ENCODE measurements at places on chromosomes 11 and 22.
A peak's percentile ranks its signal among the peaks of the same experiment; 100 is the strongest.

DNA sequence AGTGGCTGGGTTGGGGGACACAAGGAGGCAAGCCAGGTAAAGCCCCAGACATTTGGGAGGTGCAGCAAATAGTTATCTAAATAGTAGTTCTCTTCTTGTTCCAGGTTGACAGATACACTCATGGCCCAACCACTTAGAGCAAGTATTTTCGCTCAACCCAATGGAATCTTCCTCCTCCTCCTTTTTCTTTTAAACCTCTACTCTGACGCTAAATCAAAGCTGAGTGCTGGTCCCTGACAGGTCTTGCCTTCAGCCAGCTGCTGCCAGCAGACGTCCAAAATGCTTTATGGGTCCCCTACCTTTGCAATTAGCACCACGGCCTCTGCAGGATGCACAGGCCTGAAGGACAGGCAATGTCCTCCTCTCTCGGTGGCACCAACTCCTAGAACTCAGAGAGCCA is 558.5 kb downstream of the MIAT start:
- no peak for DNase-seq

DNA sequence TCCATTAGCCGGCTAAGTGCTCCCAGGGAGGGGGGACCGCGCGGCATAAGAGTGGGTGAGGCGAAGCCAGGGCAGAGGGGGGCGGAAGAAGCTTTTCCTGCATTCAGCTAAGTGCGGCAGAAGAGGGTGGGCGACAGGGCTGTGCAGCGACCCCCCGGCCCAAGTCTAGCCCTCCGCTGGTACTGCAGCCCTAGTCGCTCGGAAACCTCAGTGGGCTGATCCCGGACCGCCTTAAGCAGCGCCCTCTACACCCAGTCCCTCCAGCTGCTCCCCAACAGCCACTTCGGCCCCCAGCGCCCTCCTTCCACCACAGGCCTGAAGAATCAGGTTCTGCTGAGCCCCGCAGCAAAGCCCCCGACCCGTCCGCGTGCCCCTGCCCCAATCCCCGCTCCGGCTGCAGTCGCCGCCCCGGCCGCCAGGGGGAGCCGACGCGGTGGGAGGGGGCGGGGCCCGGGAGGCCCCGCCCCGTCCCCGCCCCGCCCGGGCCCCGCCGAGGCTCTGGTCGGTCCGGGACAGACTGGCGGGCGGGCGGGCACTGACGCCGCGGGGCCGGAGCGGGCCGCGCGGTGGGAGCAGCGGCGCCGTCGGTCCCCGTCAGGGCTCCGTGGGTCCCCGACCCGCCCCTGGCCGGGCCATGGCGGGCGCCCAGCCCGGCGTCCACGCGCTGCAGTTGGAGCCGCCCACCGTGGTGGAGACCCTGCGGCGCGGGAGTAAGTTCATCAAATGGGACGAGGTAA is at the start of gene PLCB3:
Gene PLCB3, plus strand, starts transcription at position 515 of the 737 bp plus-strand sequence. Its CDS starts 120 bp downstream, at position 635.
- no peak for DNase-seq

DNA sequence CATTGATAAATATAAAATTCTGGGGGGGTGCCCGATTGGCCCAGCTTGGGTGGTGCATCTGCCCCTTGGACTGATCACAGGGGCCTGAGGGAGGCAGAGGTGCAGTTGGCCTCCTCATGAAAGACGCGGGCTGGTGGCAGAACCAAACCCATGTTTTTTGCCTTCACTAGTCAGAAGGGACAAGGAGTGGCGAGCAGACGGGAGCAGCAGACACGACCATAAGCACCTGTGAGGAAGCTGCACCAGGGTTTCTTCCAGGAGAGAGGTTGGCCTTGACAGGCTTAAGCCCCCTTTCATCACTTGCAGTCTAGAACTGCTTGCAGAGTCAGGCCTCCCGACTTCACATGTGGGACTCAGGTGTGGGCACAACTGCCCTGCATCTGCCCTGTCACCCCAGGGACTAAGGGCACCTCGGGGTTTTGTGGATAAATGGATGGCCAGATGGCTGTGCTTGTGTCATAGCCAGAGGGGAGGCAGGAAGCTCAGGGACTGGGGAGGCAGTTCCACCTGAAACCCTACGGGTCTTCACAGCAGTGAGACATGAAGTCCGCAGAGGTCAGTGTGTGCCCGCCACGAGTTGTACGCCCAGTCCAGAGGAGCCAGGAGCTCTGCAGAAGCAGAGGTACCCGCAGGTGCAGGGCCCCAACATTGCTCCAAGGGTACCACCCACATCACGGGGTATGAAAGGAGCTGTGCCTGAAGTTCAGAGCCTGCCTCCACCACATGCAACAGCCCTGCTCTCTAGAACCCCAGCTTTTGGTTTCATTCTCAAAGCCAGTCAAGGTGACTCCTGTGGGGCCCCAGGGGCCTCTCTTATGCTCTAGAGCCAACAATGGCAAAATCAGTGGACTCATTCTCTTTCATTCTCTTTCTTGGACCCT is 18.2 kb upstream of the SYT13 start:
- DNase-seq: no peak

- DNase-seq: no peak
These were observed 683.5 kb upstream of the CCDC179 start for GRCh38 chr11:23543651-23544222.

DNA sequence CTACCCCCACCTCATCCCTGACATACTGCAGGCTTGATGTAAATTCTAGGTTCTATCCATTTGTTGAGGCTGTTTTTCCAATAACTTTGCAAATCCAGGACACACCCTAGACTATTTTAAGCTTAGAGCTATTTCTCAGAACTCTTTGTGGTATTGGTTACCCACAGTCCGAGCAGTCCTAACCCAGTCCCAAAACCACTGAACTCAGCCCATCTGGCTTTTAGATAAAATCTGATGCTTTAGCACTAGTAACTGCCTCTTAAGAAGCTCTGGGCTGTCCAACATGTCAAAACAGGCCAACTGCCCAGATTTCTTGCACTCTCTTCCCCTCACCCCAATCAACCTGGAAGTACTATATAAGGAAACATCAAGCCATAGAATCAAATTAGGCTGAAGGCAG is 344.4 kb upstream of the CADM1 start:
- no peak for DNase-seq

- DNase-seq: no peak
These were observed 124.1 kb upstream of the CSNK2A3 start for GRCh38 chr11:11476971-11477645.

- DNase-seq: no peak
These were observed 370.9 kb downstream of the TBC1D22A start for GRCh38 chr22:47133061-47133969.

- DNase-seq: no peak
These were observed 859 bp downstream of the LINC01488 start for GRCh38 chr11:69482322-69482721.

DNA sequence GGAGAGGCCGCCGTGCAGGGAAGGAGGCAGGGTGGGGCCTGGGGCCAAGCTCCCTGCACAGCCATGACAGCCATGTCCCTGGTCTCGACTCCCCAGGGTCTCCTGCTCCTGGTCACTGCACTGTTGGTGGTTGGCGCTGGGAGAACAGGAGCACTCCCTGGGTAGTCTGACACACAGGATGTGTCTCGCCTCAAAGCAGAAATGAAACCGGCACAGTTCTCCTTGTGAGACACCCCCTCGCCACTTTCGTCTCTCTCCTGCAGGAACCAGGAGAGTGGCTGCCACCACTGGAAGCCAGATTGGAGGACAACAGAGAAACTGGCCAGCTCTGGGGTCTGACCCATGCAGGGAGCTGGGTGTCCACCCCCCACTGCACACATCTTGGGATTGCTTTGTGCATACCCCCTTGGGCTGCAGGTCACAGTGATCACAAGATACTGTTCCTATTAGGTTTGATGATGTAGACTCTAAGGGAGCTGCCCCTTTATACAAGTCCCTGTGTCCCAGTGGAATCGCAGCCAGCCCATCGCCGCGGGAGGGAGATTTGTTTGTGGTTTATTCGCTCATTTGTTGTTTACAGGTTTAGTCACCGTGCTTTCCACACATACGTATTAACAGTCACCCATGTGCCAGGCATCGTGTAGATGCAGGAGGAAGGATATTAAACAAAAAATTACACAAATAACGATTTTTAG is 27.0 kb upstream of the YWHAH start:
- DNase-seq: no peak

DNA sequence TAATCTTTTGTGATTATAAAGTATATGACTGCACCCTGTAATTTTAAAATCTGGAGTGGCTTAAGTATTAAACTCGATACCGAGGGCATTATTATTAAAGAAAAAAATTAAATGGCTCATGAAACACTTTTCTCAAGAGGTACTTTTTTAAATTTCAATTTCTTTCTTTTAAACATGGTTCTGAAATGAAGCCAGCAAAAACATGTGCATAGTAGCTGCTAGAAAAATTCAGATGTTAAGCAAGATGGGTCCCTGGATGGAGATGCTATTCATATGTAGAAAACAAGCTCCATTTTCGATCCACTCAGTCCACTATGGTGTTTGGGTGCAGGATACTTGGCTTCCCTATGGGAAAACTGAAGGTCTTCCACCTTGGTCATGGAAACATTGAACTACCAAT is 189.5 kb downstream of the PGR start:
- no peak for DNase-seq

GRCh38 chr22:25702040-25702439 is 39.9 kb upstream of the MYO18B start:
- no peak for DNase-seq

- DNase-seq: no peak
These were observed 18.4 kb downstream of the LRP5 start for GRCh38 chr11:68330700-68331337.

- no peak for DNase-seq
These were observed 348.4 kb upstream of the NARS2 start for GRCh38 chr11:78922859-78923625.

GRCh38 chr11:10204021-10204420 is 90.0 kb downstream of the SBF2 start:
- DNase-seq: no peak

GRCh38 chr22:19962246-19962908 is 20.8 kb upstream of the TXNRD2 start:
- DNase-seq: no peak

- DNase-seq: no peak
These were observed 25.1 kb downstream of the SBF2 start for GRCh38 chr11:10268746-10269488.

DNA sequence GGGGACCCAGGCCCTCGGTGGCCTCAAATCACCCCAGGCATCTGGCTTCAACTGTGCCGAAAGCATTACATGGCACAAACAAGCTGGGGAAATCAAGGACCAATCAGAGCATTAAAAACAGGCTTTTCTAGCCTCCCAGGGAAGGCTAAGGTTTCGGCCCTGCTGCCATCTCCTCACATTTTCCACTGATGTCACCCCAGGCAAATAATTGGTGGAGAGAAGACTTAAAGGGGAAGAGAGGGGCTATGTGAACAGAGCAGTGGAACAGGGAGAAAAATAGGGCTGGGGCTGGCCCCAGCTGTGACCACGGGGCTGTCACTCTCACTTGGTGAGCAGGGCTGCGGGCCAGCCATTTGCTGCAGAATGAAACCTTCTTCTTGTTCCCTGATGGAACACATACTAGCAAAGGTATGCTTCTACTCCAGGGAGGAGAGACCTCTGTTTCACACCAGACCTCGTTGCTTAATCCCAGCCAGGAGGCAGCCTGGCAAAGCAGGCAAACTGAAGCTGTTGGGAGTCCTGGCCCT is 581.3 kb downstream of the SOX6 start:
- no peak for DNase-seq

DNA sequence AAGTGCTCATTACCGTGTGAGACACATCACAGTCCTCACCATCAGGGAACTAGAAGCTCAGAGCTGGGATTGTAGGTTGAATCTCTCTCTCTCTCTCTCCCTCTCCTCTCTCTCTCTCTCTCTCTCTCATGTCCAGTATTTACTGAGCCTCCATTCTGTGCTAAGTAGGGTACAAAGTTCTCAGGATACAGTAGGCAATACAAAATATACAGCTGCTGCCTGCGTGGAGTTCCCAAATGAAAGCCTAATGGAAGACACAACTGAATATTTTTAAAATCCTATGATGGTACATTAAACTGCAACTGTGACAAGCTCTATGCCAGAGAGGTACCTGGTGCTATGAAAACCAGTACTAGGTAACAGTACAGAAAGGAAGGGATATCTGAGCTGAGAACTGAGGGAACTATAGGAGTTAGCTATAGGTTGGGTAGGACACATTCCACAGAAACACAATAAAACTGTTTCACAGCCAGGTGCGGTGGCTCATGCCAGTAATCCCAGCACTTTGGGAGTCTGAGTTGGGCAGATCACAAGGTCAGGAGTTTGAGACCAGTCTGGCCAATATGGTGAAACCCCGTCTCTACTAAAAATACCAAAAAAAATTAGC is 9.6 kb upstream of the PRG2 start:
- no peak for DNase-seq

DNA sequence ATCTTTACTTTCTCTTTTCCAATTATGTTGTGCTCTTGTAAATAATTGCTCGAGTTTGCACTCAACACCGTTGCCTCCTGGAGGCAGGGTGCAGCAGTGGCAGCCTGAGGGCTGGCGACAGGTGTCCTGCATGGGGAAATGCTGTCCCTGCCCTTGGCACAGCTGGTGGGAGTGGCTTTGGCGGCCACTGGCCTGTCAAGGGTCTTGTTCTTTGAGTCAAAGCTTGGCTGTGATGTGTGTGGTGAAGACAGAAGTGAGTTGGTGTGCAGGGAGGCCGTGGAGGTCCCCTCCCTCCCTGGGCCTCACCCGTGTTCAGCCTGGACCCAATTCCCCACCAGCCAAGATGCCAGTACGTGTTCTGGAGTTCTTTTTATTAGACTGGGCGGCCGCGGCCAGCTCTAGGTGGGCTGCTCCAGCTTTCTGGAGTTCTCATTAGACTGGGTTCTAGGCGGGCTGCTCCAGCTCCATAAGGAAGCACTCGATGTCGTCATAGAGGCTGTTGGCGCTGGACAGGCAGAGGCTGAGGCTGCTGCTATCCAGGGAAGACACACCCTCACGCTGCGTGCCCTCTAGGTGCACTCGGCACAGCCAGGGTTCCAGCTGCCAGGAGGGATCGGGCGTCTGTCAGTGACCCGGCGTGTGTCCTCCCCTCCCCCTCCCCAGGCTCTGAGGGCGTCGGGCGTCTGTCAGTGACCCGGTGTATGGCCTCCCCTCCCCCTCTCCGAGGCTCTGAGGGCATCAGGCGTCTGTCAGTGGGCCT is 3.4 kb downstream of the IRF7 start:
- no peak for DNase-seq

DNA sequence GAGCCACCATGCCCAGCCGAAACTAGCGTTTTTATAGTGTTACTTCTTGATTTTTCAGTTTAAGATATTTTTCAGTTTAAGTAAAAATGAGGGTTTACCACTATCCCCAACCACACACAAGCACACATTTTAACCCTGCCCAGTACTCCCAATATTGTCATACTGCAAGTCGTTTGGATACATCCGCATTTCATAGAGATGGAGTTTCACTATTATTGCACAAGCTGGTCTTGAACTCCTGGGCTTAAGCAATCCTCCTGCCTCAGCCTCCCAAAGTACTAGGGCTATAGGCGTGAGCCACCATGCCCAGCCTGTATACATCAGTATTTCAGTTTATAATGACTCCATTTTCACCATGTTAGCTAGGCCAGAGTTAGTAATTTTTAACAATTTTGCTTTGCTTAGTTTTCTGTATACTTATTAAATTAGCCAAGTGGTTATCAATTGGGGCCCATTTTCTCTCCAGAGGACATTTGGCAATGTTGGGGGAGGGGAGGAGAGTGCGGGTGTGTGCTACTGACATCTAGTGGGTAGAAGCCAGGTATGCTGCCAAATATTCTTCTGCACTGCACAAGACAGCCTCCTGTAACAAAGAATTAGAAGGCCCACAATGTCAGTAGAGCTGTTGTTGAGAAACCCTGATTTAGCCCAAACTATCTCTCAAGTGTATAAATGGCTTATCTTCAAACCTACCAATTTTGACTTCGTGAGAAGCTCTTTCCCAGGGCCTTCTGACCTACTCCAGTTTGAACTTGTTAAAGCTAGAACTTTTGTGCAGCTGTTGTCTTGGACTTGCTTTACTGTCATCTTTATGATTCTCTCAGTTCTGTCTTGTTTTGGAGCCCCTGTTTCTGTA is 7.3 kb downstream of the USP47 start:
- no peak for DNase-seq

GRCh38 chr11:117199053-117199915 is at the start of gene TAGLN:
TSS of gene TAGLN (plus strand) at chr11:117199370. CDS start at chr11:117203014, 3,644 bp downstream.
- peak; percentile 49 for DNase-seq
